Tracheal epithelial cell (primary cell): ENCODE measurements at places on chromosomes 6 and 20. TPM values are rescaled to one million over a fixed set of nuclear protein-coding genes. Genes with fewer than 3 reads are reported as not detected.

The TNFAIP3 gene
- total RNA-seq: 2.1 and 124 TPM in 2 replicates

The RFX6 gene
- not detected in 2 replicates for total RNA-seq

The VPS16 gene
- 28.1 and 37.1 TPM in 2 replicates for total RNA-seq

The C6orf62 gene
- total RNA-seq: 90.4 and 146 TPM in 2 replicates

The FHL5 gene
- total RNA-seq: not detected in 2 replicates

The SIRPB1 gene
- 0.48 TPM in 1 of 2 replicates, not detected in the other for total RNA-seq

The PRL gene
- not detected in 2 replicates for total RNA-seq

The LY6G5C gene
- total RNA-seq: not detected in 2 replicates

The FAM217A gene
- total RNA-seq: not detected in 2 replicates

The DEFB124 gene
- not detected in 2 replicates for total RNA-seq

The MAP1LC3A gene
- 8.7 and 16.6 TPM in 2 replicates for total RNA-seq

The MAP7 gene
- total RNA-seq: 28.7 and 29.4 TPM in 2 replicates

The DPPA5 gene
- not detected in 2 replicates for total RNA-seq

The C6orf163 gene
- 1.4 TPM in 1 of 2 replicates, not detected in the other for total RNA-seq

The CALHM6 gene
- 1.3 and 1.4 TPM in 2 replicates for total RNA-seq

The OR2J3 gene
- not detected in 2 replicates for total RNA-seq

The HTR1B gene
- 0.24 TPM in 1 of 2 replicates, not detected in the other for total RNA-seq

The KHDC3L gene
- total RNA-seq: not detected in 2 replicates

The FAM83D gene
- total RNA-seq: 3.6 TPM in 2 replicates

The FGD2 gene
- total RNA-seq: under 0.01 and 0.48 TPM in 2 replicates

The GJA10 gene
- not detected in 2 replicates for total RNA-seq

The CPNE5 gene
- total RNA-seq: under 0.01 TPM in 1 of 2 replicates, not detected in the other

The TMEM170B gene
- total RNA-seq: 0.21 and 0.24 TPM in 2 replicates

The TAGAP gene
- total RNA-seq: under 0.01 TPM in 1 of 2 replicates, not detected in the other

The SMLR1 gene
- total RNA-seq: not detected in 2 replicates

The NOTCH4 gene
- total RNA-seq: 0.43 and 0.72 TPM in 2 replicates

The PNPLA1 gene
- not detected in 2 replicates for total RNA-seq

The ERMARD gene
- total RNA-seq: 24.1 and 26.3 TPM in 2 replicates

The MUC22 gene
- total RNA-seq: not detected in 2 replicates

The IRF4 gene
- under 0.01 and 0.24 TPM in 2 replicates for total RNA-seq

The RGS17 gene
- 3.4 and 3.6 TPM in 2 replicates for total RNA-seq

The HLA-DMB gene
- 0.64 and 0.96 TPM in 2 replicates for total RNA-seq

The SLC25A27 gene
- 2.8 and 3.1 TPM in 2 replicates for total RNA-seq

The C20orf204 gene
- 0.24 and 0.85 TPM in 2 replicates for total RNA-seq

The SLC22A7 gene
- not detected in 2 replicates for total RNA-seq

The PSORS1C1 gene
- total RNA-seq: 0.43 and 1.7 TPM in 2 replicates

The EYA2 gene
- total RNA-seq: 2.9 and 10.0 TPM in 2 replicates

The CAGE1 gene
- total RNA-seq: not detected in 2 replicates

The THBD gene
- total RNA-seq: 51.6 and 59.9 TPM in 2 replicates

The EPPIN gene
- not detected in 2 replicates for total RNA-seq

The LPA gene
- 0.24 TPM in 1 of 2 replicates, not detected in the other for total RNA-seq

The EBF4 gene
- 1.1 and 1.2 TPM in 2 replicates for total RNA-seq

The FKBP1C gene
- under 0.01 and 0.24 TPM in 2 replicates for total RNA-seq

The ZNF831 gene
- total RNA-seq: not detected in 2 replicates

The ATP6V1G2 gene
- total RNA-seq: 0.21 and 1.2 TPM in 2 replicates

The C20orf173 gene
- total RNA-seq: not detected in 2 replicates

The SCP2D1 gene
- total RNA-seq: not detected in 2 replicates

The EEF1A1 gene
- 36,570 and 47,739 TPM in 2 replicates for total RNA-seq

The KIAA1755 gene
- total RNA-seq: 0.21 and 0.24 TPM in 2 replicates

The RIN2 gene
- 66.3 and 67.4 TPM in 2 replicates for total RNA-seq

The GLP1R gene
- total RNA-seq: not detected in 2 replicates

The ADGRG6 gene
- 21.7 and 40.1 TPM in 2 replicates for total RNA-seq

The SLPI gene
- total RNA-seq: 837 and 1,171 TPM in 2 replicates

The FNDC11 gene
- total RNA-seq: 0.85 and 3.1 TPM in 2 replicates

The TPBG gene
- 122 and 221 TPM in 2 replicates for total RNA-seq
